ENCODE measurements at places on chromosomes 13 and 19. TPM values are rescaled to one million over a fixed set of nuclear protein-coding genes. Genes with fewer than 3 reads are reported as not detected.

DNA sequence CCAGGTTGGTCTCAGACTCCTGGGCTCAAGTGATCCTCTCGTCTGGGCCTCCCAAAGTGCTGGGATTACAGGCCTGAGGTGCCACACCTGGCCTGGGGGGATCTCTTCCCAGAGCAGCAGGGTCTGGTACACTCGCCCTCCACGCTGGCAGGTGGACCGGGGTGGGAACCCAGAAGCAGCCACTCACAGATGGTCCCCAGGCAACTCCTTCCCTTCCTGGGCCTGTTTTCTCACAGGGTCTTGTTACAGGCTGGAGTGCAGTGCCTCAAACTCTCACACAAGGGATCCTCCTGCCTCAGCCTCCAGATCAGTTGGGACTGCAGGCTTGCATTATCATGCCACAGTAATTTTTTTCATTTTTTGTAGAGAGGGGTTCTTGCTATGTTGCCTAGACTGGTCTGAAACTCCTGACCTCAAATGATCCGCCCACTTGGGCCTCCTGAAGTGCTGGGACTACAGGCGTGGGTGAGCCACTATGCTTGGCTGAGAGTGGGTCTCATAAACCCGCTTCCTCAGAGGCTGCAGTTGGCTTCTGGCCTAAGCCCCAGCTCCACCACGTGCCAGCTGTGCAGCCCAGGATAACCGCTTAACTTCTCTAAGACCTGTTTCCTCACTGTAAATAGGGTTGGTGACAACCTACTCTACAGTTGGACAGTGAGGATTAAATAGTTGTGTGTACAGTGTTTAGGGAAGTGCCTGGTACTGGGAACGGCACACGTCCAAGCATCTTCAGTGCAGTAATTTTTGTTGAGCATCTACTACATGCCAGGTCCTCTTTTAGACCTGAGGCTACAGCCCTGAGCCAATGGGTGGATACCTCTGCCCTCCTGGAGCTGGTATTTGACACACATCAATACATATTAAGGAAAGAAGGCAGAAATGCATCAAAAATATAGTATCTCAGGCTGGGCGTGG lies 871 bp upstream of the CCER2 start:
- no peak overlapping the region for H3K27ac ChIP-seq
- H3K36me3 ChIP-seq: no peaks in the 10 kb centered on the region
- H3K4me3 ChIP-seq: no peak overlapping the region
- H3K27me3 ChIP-seq: no peaks in the 10 kb centered on the region

GRCh38 chr19:8526345-8527091 lies 12.6 kb upstream of the ZNF414 start:
- H3K4me3 ChIP-seq: peak overlapping the region; percentile 78
- no peaks in the 10 kb centered on the region for H3K4me1 ChIP-seq
- H3K27me3 ChIP-seq: no peaks in the 10 kb centered on the region
- peak; percentile 97 for DNase-seq
- H3K36me3 ChIP-seq: no peaks in the 10 kb centered on the region
- H3K27ac ChIP-seq: peak overlapping the region; percentile 98

DNA sequence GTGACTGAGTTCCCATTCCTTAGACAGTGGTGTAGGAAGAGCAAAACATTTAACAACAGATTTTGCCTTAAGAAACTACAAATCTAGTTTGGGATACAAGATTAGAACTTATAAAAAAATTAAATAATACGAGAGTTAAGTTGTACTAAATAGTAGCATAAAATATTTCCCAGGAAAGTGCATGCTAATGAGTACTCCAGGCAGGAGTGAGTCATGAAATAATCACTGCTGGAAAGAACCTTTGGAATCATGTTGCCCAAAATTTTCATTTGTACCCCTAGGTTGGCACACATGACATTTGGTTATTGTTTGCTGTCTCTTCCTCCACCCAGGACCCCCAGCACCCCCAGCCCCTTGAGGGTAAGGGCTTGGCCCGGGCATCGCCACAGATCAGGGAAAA lies 26.3 kb upstream of the KL start:
- no peak for DNase-seq
- H3K27me3 ChIP-seq: no peaks in the 10 kb centered on the region
- no peak overlapping the region for H3K4me3 ChIP-seq
- no peaks in the 10 kb centered on the region for H3K36me3 ChIP-seq
- no peaks in the 10 kb centered on the region for H3K4me1 ChIP-seq
- no peak overlapping the region for H3K27ac ChIP-seq

GRCh38 chr19:15200553-15201364 lies at the start of gene NOTCH3:
Gene NOTCH3 (minus strand): TSS chr19:15200995. CDS start chr19:15200905, 90 bp downstream.
- H3K4me3 ChIP-seq: peak within 1 kb of the TSS; percentile 88
- no peaks in the 10 kb centered on the region for H3K27me3 ChIP-seq
- peak within 1 kb of the TSS; percentile 19 for H3K27ac ChIP-seq
- H3K36me3 ChIP-seq: no peaks in the 10 kb centered on the region
- H3K4me1 ChIP-seq: no peaks in the 10 kb centered on the region

- H3K4me1 ChIP-seq: peaks cover 12% of the 10 kb centered on the region
- no peaks in the 10 kb centered on the region for H3K27me3 ChIP-seq
- no peaks in the 10 kb centered on the region for H3K36me3 ChIP-seq
- no peak overlapping the region for H3K4me3 ChIP-seq
These were observed 77.9 kb downstream of the CACNA1A start for GRCh38 chr19:13428352-13428751.

DNA sequence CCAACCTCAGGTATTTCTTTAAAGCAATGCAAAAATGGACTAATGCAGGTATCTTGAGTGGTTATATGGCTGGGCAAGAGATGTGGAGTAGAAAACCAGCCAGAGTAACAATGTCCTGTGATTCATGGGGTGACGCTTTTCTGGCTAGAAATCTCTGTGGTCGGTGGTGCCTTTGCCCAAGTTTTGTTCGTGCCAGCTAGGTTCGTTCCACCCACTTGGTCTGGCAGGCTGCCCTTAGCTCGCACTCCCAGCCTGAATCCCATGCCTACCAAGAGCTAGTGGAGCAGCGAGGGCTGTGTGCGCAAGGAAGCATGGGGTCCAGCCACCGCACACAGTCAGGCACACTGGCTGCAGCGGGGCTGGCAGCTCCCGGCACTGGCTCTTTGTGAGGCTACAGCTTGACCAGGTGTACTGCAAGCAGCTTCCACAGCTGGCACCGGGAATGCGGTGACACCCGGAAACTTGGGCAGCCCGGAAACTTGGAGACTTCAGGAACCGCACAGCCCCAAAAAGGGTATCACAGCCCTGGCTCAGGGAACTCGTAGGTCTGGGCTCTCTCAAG lies 349.6 kb upstream of the PCDH20 start:
- H3K27ac ChIP-seq: no peak overlapping the region
- no peak overlapping the region for H3K4me3 ChIP-seq
- no peaks in the 10 kb centered on the region for H3K36me3 ChIP-seq
- no peak for DNase-seq
- no peaks in the 10 kb centered on the region for H3K4me1 ChIP-seq

DNA sequence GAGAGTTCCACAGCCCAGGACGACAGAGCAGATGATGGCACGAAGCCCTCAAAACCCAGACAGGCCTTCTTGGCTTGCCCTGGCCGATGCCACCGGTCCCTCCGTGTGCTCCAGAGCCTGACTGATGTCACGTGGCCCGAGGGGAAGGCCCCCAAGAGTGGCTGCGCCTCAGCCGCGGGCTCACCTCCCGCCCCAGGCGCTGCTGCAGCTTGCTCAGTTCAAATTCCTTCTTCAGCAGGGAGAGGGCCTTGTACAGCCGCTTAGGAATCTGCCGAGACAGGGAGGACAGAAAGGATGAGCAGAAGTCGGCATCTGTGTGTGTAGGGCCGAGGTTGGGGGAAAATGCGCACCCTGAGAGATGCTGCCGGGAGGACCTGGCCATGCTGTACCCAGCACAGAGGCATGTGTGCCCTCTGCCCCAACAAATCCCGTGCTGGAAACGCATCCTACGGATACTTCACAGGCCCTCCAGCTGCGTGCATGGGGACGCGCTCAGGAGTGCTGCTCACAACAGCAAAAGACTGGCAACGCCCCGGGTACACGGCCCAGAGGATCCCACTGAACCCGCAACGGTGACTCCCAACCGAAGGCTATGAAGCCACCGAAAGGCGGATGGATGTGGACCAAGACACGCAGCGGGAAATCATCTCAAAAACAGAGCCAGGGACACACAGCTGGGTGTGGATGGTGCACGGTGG lies 12.9 kb downstream of the LONP1 start:
- peaks cover 37% of the 10 kb centered on the region for H3K36me3 ChIP-seq
- H3K4me3 ChIP-seq: no peak overlapping the region
- no peaks in the 10 kb centered on the region for H3K4me1 ChIP-seq
- DNase-seq: no peak

DNA sequence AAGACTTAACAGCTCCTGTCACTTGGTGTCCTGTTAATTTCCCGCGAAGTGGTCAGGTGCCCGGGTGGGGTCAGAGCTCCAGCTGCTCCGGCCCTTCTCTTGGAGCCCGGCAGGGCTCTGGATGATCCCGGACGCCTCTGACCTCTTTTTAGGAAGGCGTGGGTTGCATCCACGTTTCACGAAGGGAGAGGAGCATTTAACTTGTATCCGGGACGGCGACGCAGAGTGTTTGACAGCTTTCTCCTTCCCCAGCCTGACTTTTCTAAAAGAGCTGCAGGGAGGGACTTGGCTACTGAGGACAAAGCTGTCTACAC lies 656 bp downstream of the ZNF155 start:
- H3K27me3 ChIP-seq: no peaks in the 10 kb centered on the region
- peak overlapping the region; percentile 55 for H3K27ac ChIP-seq
- peaks cover 5% of the 10 kb centered on the region for H3K36me3 ChIP-seq
- no peak for DNase-seq
- no peaks in the 10 kb centered on the region for H3K4me1 ChIP-seq

DNA sequence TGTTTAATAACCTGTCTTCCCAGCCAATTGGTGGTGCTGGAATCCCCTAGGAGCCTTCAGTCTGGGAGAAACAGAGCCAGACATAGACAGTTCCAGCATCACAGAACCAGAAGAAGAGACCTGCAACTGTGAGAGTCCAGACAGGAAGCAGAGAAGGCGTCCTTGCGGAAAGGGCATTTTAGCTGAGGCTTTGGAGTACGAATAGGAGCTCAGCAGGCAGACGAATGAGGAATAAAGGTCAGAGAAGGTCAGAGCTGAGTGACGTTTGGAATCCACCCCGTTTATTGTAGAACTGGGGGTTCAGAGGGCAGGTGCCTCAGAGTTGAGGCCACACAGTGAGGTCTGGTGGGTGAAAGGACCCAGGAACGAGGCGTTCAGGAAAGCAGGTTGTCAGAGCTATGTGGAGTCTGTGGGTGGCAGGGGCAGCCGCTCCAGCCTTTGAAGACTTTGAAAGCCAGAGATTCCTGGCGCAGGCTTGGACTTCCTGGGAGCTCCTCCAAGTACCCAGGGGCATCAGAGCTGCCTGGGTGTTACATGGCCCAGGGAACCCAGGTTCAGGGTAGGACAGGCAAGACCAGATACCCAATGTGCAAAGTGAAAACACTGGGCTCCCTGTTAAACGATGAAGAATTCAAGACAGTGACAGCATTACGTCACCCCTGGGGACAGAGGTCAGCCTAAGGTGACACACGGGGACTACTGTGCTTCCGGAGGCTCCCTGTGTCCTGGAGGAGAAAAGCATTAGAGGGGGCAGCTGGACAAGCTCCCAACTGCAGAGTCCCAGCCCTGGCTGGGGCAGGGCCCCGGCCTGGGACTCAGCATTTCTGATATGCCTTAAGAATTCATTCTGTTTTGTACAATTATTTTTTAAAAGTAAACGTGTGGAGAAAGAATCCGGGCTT lies 5.5 kb downstream of the ARRDC2 start:
- no peak for DNase-seq
- H3K4me3 ChIP-seq: no peak overlapping the region
- H3K36me3 ChIP-seq: no peaks in the 10 kb centered on the region
- peaks cover 9% of the 10 kb centered on the region for H3K4me1 ChIP-seq

The ZNF440 gene
- 5.7 TPM for total RNA-seq

The HSPB6 gene
- 2.5 TPM for total RNA-seq

The ZNF726 gene
- total RNA-seq: 4.0 TPM

The KLK10 gene
- total RNA-seq: 0.66 TPM
